ENCODE measurements at places on chromosomes 12 and 14.

DNA sequence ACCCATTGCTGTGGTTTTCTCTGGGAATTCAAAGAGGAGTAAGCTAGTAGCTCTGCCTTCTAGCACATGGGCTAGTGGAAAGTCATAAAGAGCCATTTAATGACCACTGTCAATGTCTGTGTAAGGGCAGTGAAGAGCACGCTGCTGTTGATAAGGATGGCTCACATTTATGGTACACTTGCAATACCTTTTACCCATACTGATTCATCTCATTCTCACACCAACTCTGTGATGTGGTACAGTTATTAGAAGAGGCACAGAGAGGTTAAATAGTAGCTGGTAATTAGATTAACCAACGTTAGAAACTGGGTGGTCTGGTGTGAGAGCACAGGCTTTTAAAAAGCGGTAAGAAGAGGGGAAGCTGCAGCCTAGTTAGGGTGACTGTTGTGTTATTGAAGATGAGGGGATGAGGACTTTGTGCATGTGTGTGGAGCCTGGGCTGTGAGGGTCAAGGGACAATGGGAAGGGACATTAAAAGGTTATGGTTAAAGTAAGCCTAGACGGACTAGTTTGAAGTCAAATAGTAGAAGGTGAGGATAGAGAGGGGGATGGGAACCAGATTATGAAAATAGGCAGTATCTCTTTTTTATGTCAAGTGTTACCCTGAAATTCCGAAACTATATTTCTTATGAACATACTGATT, 25.2 kb downstream of the RASSF3 start:
- no peak for DNase-seq

GRCh38 chr12:101078536-101079285, 131.3 kb downstream of the SLC5A8 start:
- no peak for DNase-seq

- DNase-seq, result no peak
Observed at GRCh38 chr14:38389681-38390080, 133.8 kb upstream of the CLEC14A start.

DNA sequence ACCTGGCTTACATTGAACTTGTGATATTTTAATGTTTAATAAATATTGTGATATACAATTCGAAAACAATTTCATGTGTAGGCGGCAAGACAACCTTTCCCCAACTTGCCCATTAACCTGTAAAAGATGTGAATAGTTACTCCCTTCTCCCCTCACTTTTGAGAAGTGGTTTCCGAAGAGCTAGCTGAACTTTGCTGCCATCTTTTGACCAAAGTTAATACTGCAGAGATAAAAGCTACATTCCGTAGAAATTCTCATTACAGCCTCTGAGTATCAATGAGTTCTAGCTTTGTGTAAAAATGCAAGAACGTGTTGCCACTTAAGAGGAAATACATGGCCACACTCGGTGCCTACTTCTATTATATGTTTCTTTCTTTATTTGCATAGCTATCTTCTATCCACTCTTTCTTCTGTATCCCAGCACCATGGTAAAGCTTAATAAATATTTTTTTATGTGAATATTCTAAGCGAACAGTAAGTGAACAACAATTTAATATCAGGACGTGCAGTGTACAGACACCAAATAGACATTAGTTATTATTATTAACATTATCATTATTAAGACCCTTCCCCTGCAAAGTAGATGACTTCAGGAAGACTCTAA, 105.1 kb upstream of the TMEM260 start:
- peak; percentile 66 for DNase-seq

DNA sequence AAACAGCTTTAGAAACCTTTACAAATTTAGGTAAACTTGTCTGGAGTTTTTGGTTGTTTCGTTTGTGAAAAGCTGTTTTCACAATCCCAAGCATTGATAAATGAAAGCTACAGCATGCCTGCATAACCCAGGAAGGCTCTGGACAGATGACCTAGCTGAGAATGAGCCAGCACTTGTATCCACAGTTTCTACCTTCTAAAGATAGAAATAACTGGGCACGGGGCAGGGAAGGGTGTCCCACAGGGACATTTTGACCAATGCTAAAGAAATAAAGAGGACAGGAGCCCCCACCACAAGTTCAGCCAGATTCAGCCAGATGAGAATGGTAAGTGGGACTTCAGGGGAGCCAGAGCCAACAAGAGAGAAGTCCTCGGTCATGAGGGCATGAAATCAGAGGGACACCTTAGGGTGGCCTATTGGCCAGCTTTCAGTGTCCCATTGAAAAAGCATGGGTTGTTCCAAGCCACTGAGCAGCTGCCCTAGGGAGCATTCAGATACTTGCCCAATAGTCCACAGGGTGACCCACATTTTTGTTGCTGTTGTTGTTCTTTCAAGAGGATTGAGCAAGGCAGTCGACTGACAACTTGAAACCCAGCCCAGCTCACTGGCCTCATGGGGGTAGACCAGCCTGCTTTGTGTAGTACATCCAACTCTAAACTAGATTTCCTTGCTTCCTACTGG, 140.3 kb upstream of the NUDT4 start:
- DNase-seq, result no peak

- no peak for DNase-seq
Observed at GRCh38 chr12:104513681-104514080, 56.9 kb downstream of the CHST11 start.
